ENCODE measurements at places on chromosomes 7 and 10. TPM values are rescaled to one million over a fixed set of nuclear protein-coding genes. Genes with fewer than 3 reads are reported as not detected.

- DNase-seq = no peak
These were observed 126.7 kb downstream of the ARL4A start for GRCh38 chr7:12814107-12814506.

DNA sequence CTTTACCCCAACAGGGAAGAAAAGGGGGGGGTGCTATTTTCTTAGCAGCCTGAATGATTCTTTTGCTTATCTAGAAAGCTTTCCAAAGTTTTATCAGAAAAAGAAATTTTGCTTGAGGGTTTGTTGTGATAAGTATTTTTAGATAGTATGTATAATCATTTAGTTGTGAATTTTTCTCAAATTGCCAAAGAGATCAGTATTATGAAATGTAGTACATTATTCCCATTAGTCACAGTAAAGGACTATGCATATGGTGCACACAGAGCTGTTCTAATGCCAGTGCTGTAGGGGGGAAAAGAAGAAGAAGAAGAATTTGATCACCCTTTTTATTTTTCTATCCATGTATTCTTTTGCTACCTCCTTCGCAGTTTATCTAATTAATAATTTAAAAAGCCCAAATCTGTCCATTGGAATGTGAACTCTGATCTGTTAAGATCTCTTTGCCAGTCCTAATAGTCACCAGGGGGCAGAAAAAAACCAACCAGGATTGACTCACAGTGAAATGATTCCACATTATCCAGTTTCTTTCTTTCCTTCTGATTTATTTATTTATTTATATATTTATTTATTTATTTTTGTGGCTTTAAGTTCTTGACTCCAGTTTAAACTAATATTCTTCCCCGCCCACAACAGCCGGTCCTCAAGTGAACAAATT, 4.7 kb downstream of the RBM20 start:
- no peak for DNase-seq

- no peak for DNase-seq
These were observed 3.8 kb downstream of the HHEX start for GRCh38 chr10:92693534-92693893.

GRCh38 chr7:102081244-102081627, 205.4 kb upstream of the SH2B2 start:
- peak; percentile 15 for DNase-seq

DNA sequence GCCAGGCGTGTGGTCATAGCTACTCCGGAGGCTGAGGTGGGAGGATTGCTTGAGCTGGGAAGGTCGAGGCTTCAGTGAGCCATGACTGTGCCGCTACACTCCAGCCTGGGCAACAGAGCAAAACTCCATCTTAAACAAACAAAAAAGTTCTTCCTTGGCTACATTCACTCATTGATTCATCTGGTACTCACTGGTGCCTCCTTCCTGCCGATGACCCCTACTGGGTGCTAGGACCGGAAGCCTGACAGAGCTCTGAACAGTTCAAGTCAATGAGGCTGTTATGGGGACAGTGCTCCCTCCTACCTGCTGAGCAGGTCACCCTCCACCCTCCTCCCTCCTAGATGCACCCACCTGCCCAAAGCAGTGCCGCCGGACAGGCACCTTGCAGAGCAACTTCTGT, 4.9 kb downstream of the PCOLCE start:
- DNase-seq = no peak

The PIK3CG gene
- total RNA-seq = 15.7 TPM

DNA sequence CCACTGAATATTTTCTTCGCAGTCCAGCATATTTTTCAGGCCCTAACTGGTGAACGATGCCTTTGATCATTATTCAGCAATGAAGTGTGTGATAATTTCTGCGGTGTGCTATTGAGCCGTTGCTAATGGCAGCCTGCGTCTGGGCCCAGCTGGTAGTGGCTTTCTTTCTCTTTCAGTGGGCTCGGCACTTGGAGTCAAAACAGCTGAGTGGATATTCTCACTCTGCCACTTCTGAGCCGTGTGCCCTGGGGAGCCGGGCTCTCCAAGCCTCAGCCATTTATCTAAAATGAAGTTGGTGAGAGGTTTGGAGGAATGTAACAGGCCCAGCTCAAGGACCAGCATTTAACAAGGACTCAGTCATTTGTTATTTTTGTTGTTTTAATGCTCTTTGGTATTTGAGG, 87.5 kb upstream of the IFRD1 start:
- no peak for DNase-seq

DNA sequence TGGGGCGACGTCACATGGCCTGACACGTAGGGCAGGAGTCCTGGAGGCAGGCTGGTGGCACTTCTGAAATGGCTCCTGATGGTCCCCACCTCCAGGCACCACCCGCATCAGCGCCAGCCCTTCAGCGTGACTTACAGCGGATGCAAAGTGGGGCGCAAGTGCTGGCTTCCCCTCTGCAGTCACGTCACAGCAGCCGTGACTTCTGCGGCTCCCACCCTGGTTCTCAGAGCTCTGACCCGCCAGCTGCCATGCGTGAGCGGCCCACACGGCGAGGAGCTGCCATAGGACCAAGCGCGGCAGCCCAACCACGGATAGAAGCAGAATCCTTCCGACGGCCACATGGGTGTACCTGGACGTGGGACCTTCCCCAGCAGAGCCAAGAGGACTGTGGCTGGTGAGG, 159.0 kb downstream of the ELFN1 start:
- DNase-seq = peak; percentile 37

DNA sequence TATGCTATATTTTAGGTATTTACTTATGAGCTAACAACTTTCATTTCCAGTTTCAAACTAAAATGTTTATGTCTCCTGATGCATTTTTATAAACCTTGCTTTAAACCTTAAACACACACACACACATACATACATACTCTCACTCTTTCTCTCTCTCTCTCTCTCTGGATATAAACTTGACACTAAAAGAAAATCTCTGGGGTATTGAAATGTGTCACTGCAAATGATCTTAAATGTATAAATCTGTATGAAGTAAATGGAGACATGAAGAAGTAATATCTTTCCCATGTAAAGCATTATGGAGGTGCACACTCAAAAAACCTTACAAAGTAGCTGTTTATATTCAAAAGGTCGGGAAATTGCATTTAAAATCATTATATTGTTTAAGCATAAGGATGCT, 37.0 kb downstream of the RELN start:
- no peak for DNase-seq

DNA sequence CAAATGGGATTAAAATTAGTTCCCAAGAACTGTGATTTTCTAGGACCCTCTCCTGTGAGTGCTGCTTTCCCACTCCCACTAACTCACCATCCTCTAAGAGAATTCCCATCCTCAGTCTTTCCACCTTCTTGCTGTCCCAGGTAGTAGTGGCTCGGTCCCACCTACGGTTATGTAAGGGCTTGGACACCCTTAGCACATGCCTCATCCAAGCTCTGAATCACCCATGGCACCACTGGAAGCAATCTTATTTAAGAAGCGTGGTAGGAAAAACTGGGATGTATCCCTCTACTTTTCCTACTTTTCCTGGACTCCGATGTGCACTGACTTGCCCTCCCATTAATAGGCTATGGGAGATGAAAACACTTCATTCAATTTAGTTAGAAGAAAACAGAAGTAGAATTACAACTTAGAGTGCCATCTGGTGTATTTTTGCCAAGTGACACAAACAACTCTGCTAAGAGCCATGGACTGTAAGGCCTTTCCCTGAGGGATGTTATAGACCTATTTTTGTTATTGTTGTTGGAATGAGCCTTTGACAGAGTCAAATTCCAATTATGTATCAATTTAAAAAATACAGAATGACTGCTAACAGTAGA, 13.7 kb upstream of the ANKRD22 start:
- DNase-seq = no peak

DNA sequence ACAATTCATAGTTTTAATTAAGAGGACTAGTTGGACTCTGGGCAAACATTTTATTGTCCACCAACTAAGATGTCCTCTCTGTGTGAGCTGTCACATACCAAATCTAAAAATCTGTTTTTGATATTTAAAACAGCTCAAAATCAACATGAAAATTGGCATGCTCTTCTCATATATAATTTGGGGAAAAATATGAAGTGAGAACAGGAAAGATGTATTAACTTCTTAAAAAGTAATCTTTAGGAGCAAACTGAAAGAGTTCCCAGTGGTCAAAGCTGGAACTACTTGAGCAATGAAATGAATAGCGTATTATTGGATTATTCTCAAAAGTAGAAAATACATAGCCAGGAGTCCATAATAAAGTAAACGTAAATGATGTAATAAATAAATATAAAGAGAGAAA, 147.2 kb downstream of the DYNC1I1 start:
- no peak for DNase-seq

The CLDN4 gene
- 103 TPM for total RNA-seq

DNA sequence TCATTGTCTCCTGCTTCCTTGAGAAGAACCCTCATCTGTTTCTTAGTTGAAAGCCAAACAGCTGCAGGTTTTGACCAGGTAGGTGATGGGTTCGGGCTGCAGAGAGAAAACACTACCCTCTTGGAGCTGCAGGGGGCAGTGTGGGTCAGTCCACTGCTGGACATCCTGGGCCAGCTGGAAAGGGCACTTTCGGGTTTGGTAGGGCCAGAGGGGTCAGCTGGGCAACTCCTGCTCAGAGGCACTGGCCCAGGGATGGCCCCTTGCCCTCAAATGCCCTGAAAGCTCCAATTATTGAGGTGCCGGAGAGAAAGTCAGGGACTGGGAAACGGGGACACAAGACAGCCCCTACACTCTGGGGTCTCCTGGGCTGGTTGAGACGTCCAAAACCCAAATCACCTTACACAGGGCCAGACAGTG, 90.7 kb downstream of the MKI67 start:
- peak; percentile 71 for DNase-seq

GRCh38 chr10:4688168-4688567, 137.8 kb upstream of the AKR1E2 start:
- no peak for DNase-seq

The TRIM50 gene
- total RNA-seq = 0.20 TPM

The LIPF gene
- total RNA-seq = not detected

The LRRD1 gene
- total RNA-seq = not detected

- DNase-seq = no peak
These were observed 108.6 kb downstream of the UBE2H start for GRCh38 chr7:129843978-129844840.

The RBM28 gene
- total RNA-seq = 28.3 TPM

DNA sequence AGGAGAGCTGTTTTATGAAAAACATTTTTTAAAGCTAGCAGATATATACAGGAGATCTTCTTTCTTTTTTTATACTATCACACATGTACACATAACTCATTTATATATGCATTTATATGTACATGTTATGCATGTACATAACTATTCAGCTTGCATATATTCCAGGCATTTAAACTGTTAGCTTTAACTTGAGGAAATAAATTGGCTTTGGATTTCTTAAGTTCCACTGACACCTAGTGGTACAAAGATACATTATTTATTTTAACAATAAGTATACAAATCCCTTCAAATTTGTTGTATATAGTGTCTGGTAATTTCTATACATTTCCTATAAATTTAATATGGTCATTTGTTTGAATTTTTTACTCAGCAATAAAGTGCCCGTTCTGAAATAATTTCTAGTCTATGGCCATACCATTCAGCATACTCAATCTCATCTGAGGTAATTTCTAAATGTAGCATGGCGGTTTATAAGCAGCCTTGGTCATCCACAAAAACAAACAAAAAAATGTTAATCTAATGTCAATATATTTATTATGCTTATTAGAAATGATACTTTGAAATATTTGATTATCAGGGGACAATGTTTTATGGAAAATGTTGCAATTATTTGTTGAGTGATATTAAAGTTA, 11.6 kb downstream of the ZDHHC6 start:
- no peak for DNase-seq

The PPRC1 gene
- 38.3 TPM for total RNA-seq

DNA sequence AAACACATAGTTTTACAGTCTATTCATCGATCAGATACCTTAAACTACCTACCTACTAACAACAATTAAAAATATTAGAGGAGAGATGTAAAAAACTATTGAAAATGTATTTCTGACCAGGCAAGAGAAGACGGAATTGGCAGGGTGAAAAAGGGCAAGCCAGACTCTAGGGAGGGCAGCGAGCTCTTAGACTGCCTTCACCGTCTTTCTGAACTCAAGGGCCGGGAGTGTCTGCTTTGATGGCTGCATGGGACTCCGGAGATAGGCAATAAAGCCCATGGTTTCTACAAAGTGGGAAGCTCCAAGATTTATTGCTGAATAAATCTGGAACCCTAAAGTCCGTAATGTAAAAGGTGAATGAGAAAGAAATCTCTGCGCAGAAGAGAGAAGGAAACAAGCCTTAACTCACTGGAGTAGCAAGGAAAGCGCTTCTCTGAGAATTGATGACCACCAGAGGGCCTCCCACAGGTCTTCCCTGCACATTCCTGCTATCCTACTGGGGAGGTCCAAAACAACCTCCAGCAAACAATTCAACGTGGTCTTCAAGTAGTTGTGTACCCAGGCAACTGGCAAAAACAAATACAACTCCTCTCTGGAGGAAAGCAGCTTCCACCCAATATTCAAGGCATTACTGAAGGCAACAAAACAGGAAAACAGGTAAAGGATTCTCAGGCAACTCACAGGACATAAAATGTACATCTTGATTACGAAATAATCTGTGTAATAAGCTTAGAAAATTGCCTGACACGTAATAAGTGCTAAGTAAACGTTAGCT, 181.3 kb downstream of the SDK1 start:
- DNase-seq = no peak

The PRF1 gene
- 32.3 TPM for total RNA-seq
